Upper lobe of left lung (tissue), 6 donors: ENCODE measurements at places on chromosomes 2 and 18.
A peak's percentile ranks its signal among the peaks of the same experiment; 100 is the strongest.

DNA sequence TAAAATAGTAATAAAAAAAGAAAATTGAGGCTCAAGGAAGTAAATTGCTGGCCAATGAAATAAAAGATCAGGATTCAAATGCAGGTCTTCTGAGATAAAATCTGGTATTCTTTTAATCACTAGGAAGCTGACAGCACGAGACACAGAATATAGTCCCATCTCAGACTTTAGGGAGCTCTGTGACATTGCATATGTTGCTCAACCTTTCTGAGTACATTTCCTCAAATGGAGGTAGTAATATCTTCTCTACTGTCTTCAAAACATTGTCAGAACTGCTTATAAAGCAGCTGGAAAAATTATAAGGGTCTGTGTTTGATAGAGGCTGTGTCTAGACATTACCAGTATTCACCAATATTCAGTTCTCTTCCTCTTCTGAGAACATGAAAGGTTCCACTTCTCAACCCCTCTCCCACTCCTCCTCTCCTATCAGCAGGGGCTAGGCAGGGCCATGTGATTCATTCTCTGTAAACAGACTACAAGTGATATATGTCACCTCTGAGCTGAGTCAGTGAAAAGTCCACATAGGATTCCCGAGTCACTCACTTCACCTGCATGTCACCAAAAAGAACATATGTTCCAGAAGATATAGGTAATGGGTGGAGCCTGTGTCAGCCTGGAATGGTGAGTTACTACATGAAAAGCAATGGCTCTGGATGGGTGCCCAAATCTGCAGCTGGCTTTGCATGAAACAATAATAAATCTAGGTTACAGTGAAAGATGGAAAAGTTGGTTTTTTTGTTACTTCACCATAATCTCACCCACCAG, 7.1 kb downstream of the KCNE4 start:
- DNase-seq, result no peak

DNA sequence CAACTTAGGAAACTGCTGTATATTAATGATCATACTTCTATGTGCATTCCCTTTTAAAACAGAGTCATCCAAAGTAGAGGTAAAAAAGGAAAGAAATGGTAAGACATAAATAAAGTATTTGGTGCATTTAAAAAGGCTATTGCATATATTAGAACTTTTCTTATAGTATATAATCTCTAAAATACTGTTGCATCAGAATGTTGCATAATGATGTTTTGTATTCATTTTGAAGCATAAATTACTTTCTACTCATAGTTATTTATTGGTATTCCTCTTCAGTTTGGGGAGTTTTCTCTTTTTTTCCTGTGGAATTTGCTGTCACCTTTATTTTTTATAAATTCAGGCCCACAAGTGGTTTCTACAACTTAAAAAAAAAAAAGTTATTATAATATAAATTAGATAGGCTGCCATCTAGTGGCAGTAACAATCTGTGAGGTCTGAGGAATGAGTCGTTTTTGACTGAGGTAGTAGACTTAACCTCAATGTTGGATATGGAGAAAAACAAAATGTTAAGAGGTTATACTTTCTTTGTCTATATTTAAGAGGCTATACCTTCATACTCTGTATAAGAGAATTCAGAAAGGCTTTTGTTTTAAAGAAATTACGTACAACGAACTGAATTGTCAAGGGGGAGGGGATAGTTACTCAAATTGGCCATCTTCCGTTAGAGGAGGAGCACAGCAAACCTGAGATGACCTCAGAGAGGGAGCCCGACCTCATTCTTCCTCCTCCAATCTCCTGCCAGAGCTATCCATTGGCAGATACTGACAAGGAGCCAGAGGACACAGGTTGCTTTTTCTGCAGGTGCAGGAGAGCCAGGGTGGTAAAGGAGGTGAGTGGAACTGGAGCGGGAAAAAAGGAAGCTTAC, 23.8 kb downstream of the ANKAR start:
- peak; percentile 25 for DNase-seq

DNA sequence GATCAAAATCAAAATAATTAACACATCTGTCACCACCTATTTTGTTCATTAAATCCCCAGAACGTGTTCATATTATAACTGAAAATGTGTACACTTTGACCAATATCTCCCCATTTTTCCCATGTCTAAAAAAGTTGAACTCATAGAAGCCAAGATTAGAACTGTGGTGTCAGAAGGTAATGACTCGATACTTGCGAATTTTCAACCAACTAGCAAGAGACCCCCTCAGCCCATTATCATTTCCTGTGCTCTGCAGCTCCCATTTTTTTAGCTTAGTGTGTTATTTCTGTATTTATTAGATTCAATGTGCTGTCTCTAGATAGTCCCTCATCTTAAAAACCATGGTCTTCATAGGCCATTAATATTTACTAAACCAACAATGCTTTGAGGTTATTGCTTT, 248.7 kb upstream of the PIK3C3 start:
- no peak for DNase-seq

DNA sequence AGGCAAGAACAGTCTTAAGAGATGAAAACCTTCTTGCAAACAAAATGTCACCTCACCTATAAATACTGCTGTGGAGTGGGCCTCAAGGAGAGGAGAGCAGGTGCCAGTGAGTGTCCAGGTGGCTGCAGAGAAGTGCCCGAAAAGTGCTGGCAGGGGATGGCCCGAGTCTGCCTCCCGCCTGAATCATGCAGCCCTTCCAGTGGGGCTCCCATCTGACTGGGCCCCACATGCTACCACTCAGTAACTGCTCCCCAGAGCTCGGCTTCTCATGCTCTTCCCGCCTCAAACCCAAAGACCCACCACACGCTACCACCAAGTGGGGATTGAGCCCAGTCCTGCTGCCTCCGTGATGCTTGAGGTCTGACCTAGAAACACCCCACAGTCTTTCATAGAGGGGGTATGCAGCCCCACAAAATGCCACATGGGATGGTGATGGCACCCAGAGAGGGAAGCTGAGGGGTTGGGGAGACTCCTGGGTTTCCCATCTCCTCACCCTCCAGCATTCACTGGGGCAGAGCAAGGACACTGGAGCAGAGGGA, 7.4 kb downstream of the HS6ST1 start:
- DNase-seq, result no peak

DNA sequence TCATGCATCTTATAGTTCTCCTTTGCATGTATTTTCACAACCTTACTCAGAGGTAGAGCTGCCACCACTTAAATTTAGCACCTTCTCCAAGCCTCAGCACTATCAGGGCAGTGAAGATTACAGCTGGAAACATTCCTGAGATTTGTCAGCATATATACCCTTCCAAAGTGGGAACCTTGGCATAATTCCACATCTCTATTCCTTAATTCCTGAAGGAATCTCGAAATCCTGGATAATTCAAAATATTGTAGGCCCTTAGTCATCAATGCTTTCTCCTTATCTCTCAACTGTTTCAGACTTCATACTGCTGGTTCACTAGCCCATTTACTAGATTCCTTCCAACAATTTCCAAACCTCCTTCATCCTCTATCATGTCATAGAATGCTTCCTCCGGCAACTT, 87.4 kb downstream of the ITSN2 start:
- no peak for DNase-seq

DNA sequence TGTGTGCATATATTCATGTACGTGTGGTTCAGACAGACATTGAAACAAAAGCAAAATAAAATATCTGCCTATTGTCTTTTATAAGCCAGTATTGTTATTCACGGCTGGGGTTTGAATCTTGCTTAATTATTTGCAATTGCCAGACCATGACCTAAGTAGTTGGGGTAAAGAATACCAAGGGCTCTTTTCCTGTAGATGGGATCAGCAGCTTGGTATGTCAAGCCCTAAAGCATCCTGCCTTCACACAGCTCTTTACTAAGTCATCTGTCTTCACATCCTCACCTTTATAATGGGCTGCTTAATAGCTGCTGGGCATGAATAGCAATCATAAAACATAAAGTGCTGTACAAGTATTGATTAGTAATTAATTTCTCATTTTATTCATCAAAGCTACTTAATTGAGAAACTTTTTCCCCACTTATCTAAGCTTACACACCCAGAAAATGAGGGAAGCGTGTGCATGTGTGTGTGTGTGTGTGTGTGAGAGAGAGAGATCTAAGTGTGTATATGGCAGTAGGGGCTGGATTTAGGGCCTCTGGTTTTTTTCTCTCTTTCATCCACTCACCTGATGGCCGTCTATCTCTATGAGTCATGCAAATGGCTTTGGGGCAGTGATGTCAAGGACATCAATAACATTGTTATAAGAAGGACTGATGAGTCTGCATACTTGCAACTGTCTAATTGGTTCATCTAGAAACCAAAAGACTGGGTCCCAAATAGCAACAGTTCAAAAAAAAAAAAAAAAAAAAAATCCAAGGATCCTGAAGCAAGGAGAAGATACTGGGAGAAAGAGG, 244.1 kb upstream of the TNP1 start:
- DNase-seq, result no peak

DNA sequence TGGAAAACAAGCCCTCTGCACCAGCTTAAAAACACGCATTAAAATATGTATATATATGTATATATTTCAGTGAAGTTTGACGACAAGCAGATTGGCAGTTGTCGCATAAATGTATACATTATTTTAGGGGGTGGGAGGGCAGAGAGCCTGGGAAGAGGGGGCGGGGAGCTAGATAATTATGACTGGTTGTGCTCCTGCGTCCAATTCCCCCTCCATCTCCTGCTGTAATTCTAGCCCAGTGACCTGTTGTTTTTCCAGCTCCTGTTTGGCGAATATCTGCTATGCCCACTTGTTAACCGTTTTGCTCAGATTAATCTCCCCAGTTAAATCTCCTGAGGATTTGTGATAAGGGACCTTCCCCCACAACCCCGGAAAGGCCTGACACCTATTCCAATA, 656 bp downstream of the UNC80 start:
- no peak for DNase-seq

- DNase-seq, result no peak
Observed at GRCh38 chr2:25109822-25110221, 58.6 kb downstream of the POMC start.

- DNase-seq, result no peak
Observed at GRCh38 chr2:207619764-207620203, 5.4 kb downstream of the METTL21A start.

GRCh38 chr2:144529841-144530240, 9.9 kb upstream of the ZEB2 start:
- DNase-seq, result no peak

GRCh38 chr18:22045221-22045918, 124.0 kb upstream of the GATA6 start:
- DNase-seq, result no peak

DNA sequence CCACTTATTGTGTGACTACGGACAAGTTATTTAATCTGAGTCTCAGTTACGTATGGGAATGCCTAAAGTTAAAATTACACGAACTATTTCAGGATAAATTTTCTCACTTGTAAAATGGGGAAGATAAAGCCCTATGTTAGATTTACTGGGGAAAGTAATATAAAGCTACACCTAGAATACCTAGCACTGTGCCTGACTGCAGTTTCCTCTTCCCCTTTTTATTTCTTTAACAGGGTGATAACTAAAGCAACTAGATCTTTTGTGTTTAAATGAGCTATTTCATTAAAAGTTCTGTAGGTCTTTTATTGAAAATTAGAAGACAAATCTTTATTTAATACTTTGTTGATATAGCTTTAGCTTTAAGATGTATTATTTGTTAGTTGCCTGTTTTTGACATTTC, 5.0 kb downstream of the B3GNT2 start:
- no peak for DNase-seq

DNA sequence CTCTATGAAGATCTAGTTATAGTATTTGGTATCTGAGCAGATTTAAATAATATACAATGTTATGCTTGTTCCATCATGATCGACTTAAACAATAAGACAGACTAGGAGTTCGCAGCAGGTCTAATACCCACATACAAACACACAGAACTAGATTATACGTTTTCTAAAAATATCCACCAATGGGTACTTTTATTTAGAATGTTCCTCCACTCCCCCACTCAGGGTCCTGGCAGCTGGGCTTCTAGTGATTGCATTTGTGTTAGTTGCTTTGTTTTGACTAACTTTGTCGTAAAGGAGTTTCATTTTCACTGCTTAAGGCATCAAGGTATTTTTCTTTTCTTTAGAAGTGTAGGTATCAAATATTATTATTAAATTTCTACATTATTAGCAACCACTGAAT, 91.4 kb downstream of the RPRM start:
- no peak for DNase-seq

DNA sequence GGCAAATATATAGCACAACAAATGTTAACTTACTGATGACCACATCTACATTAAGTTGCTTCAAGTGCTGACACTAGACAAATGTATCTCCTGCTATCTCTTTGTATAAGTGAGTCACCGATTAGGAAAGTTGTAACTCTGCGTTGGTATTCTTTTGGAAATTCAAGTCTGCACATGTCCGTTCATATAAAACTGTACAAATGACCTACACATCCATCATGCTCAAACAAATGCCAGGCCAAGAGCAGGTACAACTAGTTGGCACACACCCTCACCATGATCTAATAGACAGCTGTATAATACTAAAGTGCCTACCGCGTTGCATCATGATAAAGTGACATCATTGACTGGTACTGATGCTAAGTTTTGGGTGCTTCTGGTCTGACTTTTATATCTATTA, 141.1 kb downstream of the RBMS1 start:
- DNase-seq, result no peak

GRCh38 chr18:65548316-65548715, 202.5 kb upstream of the CDH7 start:
- DNase-seq, result no peak

DNA sequence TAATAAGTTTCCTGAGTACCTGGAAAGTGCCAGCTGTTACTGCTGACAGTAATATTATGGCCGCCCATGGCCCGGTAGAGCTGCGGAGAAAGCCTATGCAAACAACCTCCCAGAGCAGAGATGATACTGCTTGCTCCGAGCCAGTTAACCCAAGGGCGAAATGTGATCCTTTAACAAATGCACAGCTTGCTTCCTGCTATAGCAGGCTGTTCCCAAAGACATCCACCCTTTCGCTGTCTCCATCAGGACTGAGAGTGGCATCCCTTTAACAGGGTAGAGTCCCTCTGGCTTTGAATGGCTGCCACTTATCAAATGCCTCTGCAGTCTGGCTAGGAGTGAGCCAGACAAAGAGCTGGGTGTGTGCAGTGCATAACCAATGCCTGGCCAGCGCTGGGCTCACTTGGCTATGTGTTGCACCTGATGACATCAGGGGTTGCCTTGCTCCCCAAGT, 69.7 kb upstream of the DAPL1 start:
- no peak for DNase-seq

GRCh38 chr2:230362030-230362691, 35.2 kb downstream of the SP140L start:
- no peak for DNase-seq

DNA sequence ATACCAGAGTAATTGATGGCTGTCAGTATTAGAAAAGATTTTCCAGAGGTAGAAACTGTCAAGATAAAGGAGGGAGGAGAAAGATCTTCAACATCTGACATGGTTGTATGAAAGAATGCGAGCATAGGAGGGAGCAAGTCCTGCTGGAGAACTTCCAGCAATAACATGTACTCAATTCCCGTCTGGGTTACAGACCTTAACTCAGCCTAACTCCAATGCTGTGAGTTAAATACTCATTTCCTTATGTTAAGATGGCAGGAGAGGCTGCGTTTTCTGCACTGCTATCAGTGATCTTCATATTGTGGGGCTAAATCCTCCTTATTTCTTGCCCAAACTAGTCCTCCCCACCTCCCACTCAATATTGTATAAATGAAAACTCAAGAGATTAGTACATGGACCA, 6.7 kb upstream of the CERS6 start:
- no peak for DNase-seq

GRCh38 chr18:2898186-2898640, 51.4 kb downstream of the EMILIN2 start:
- DNase-seq, result peak; percentile 40
